Right lobe of liver (tissue), 6 donors: ENCODE measurements at places on chromosomes 7 and 10. TPM values are rescaled to one million over a fixed set of nuclear protein-coding genes. Genes with fewer than 3 reads are reported as not detected.

The COPG2 gene
- 8.5 TPM for total RNA-seq

The PNLIPRP1 gene
- total RNA-seq = not detected

The GTF2I gene
- 91.0 TPM for total RNA-seq

- peaks cover 54% of the 10 kb centered on the region for H3K36me3 ChIP-seq
- no peak for DNase-seq
- H3K4me3 ChIP-seq = no peak overlapping the region
- no peaks in the 10 kb centered on the region for H3K4me1 ChIP-seq
- H3K27me3 ChIP-seq = no peaks in the 10 kb centered on the region
Observed at GRCh38 chr10:5910323-5911100, 20.5 kb downstream of the FBH1 start.

- H3K4me3 ChIP-seq = no peak overlapping the region
Observed at GRCh38 chr7:116548506-116548905, 23.7 kb downstream of the CAV1 start.

- H3K27ac ChIP-seq = no peak overlapping the region
- no peak overlapping the region for H3K4me3 ChIP-seq
- peak; percentile 8 for DNase-seq
Observed at GRCh38 chr7:44311561-44312495, 13.6 kb downstream of the CAMK2B start.
